ENCODE measurements at places on chromosomes 6 and 20.

GRCh38 chr20:55437798-55438415 lies 567.4 kb downstream of the CBLN4 start:
- DNase-seq = no peak

GRCh38 chr6:37273690-37274089 lies 15.7 kb upstream of the TMEM217 start:
- no peak for DNase-seq

DNA sequence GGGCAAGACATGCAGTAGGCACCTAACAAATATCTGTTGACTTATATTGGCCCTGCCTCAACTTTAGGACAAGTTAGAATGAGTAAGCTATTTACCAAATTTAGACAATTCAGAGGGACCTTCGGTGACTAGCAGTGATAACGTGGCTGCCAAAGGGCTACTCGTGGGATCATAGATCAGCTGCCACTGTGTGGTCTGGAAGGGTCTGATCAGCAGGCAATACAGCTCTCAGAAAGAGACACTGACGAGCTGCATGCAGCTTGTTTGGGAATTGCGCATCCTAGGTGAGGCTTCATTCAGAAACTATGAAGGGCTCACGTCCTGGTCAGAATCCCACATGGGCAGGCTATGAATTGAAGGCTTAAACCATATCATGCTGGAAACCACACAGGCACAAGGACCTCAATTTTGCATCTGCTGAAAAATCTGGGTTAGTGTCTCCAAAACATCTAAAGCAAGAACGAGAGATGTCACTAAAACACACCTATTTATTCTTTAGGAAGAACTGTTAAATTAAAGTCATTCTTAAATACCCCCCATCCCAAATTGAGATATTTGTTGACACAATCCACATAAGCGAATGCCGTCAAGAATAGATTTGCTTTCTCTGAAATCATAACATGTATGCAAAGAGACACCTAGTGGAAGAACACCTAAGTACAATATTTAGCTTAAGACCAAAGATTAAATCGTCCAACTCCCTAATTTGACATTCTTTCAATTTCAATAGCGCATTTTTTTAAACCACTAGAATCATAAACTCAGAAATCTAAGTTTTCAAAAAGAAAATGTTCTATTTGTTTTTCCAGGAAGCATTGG lies 79.6 kb downstream of the IPCEF1 start:
- DNase-seq = no peak

DNA sequence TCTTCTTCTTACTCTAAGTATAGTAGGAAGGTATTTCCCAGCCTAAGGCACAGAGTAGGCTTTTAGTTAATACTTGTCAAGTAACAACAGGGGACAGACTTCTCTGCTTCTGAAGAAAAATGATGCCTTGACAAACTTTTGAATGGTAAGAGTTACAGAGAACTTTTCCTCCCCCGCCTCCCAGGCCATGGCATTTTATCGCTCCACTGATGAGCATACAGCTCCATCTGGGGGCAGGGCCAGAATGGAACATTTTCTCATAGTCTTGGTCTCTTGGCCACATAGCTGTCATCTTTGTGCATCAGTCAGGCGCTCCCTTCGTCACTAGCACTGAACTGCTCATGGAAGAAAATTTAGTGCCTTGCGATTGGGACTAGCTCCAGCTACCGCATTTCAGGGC lies 1066.8 kb upstream of the CITED2 start:
- peak; percentile 30 for DNase-seq

DNA sequence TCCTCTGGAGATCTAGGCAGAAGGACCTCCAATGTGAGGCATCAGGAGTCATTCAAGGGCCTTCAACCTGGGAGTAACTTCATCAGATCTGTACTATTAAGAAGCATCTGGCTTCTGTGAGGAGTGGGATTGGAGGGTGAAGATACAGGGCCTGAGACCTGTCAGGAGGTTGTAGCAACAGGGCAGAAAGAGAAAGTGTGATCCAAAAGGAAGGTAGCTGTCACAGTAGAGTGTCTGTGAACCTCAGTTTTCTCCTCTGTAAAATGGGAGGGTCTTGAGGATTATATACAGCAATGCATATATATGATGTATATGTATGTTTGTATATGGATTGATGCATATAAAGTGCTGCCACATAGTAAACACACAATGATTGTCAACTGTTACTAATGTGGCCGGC lies 2.6 kb upstream of the RPL10A start:
- no peak for DNase-seq

DNA sequence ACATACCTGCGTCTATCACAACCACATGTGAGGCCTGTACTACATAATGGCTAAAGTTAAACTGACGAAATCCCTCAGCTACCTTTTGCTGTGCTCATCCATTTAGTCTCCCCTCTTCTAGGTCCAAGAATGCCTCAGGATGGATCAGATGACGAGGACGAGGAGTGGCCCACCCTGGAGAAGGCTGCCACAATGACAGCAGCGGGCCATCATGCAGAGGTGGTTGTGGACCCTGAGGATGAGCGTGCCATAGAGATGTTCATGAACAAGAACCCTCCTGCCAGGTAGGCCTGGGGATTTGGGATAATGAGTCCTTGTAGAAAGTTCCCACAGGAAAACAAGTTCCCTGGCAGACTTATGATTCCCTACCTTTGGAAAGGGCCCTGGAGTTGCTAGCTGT lies 6.0 kb downstream of the BYSL start:
- DNase-seq = no peak

GRCh38 chr6:11750682-11751081 lies 27.9 kb downstream of the ADTRP start:
- no peak for DNase-seq

- no peak for DNase-seq
Measured at GRCh38 chr6:12490904-12491571, 200.9 kb downstream of the EDN1 start.

- DNase-seq = peak; percentile 65
Measured at GRCh38 chr20:57392512-57393271, 1.5 kb downstream of the RBM38 start.

GRCh38 chr6:6843057-6843627 lies 254.6 kb downstream of the LY86 start:
- DNase-seq = no peak

GRCh38 chr6:153038378-153039057 lies 36.0 kb upstream of the MTRF1L start:
- no peak for DNase-seq

DNA sequence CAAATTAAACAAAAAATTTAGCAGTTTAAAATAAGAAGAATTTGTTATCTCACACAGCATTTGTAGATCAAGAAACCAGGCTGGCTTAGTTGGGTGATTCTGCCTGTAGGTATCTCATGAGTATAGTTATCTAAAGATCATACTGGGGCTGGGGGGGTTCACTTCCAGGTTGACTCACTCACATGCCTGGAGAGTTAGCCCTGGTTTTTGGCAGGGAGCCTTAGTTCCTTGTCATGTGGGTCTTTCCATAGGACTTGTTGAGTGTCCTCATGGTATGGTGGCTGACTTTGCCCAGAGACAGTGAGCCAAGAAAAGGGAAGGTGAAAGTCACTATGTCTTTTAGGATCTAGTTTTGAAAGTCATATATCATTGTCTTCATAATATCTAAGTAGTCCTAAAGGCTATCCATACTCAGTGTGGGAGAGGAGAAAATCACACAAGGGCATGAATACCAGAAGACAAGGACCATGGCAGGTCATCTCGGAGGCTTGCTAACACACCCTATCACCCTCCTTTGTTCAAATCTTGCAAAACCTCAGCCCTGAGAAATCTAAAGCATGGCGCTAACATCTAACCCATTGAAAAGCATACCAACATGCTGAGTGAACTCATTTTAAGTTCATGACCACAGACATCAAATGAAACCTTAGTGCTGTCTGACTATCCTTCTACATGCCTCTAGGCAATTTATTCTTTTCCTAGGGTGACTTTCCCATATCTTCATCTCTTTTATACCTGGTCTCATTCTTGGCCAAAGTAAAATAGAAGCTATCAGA lies 39.2 kb downstream of the CYP24A1 start:
- DNase-seq = no peak

- peak; percentile 77 for DNase-seq
Measured at GRCh38 chr20:62666736-62667529, 24.6 kb downstream of the SLCO4A1 start.

- DNase-seq = no peak
Measured at GRCh38 chr6:8172530-8172929, 70.2 kb upstream of the EEF1E1 start.

- DNase-seq = no peak
Measured at GRCh38 chr6:157117431-157118095, 205.8 kb downstream of the TMEM242 start.

- DNase-seq = no peak
Measured at GRCh38 chr6:167776906-167777627, 49.6 kb upstream of the AFDN start.

- DNase-seq = no peak
Measured at GRCh38 chr20:24194143-24194542, 205.6 kb upstream of the GGTLC1 start.

- no peak for DNase-seq
Measured at GRCh38 chr6:137494281-137494987, at the start of gene OLIG3. OLIG3 (minus strand) TSS chr6:137494394; CDS start chr6:137494170, 224 bp downstream.

- DNase-seq = no peak
Measured at GRCh38 chr6:161413355-161413771, 139.5 kb upstream of the AGPAT4 start.

- DNase-seq = no peak
Measured at GRCh38 chr6:1739680-1740079, 130.0 kb downstream of the FOXC1 start.

DNA sequence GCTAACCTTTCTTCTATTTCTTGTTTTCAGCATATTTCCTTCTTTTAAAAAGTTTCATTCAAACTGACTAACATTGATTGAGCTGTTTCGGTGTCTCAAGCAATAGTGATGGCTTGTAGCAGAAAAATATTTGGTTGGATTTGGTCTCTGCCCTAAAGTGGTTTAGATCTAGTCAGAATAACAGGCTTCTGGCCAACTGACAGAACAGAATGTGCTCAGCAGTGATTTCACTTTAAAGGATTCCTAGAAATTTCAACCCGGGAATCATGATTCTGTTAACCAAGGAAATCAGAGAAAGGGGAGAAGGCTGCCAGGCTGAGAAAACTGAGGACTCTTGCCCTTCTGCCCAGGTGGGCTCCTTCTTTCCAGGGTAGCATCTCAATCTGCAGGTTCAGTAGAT lies 16.6 kb upstream of the GSTA1 start:
- no peak for DNase-seq

- DNase-seq = no peak
Measured at GRCh38 chr20:48686238-48687116, 141.3 kb downstream of the PREX1 start.

GRCh38 chr6:44260011-44260410 lies 2.7 kb upstream of the SLC35B2 start:
- DNase-seq = no peak

DNA sequence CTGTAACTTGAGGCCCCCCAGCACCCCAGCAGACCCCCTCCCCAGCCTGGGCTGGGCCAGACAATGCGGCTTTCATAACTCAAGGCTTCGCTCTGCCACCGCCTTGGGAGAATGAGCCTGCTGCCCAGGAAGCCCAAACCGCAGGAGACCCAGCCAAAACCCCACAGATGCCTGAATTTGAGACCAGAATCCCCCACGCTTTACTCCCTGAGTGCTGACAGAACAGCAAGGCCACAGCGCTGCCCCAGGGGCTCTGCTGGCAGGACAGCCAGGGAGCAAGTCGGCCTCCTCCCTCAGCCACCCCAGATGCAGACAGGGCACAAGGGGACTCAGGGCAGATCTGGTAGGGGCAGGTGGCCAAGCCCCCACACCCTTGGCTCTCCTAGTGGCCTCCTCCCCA lies 2.2 kb downstream of the MDFI start:
- no peak for DNase-seq

GRCh38 chr6:32413427-32414047 lies 6.6 kb upstream of the BTNL2 start:
- DNase-seq = peak; percentile 70

GRCh38 chr20:13220194-13220903 lies 725 bp upstream of the ISM1 start:
- DNase-seq = peak; percentile 60

- DNase-seq = no peak
Measured at GRCh38 chr20:5920581-5920980, 29.8 kb downstream of the TRMT6 start.

GRCh38 chr20:58384821-58385220 lies 4.2 kb upstream of the VAPB start:
- no peak for DNase-seq

DNA sequence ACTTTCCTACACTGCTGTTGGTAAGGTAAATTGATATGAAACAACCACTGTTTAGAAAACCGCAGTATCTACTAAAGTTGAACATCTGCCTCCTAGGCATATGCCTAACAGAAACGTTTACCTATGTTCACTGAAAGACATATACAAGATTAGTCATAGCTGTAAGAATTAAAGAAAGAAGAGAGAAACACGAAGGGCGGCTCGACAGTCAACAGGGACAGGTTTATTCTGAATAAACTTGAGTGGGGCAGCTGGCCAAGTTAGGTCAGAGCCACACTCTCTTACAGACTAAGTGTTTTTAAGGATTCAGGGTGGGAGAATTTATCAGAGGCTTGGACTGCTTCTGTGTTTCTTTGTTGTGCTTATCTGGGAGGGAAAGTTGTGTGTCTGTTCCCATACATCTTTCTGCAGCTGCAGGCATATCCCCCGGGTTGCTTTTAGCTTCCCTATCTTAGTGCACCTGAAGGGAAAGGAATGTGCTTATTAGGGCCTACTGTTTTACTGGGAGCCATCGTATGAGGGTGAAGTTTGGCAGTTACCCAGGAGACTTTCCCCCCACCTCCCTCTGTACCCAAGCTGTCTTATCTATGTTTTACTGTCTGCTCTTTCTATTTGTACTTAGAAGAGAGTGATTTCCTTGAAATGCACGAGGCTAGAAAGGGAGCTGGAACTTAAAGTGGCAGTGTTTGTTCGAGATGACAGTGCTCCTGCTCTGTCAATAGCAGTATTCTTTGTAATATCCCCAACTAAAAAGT lies 20.4 kb downstream of the PROCR start:
- no peak for DNase-seq

GRCh38 chr20:34215711-34216381 lies 25.4 kb upstream of the ASIP start:
- peak; percentile 73 for DNase-seq

DNA sequence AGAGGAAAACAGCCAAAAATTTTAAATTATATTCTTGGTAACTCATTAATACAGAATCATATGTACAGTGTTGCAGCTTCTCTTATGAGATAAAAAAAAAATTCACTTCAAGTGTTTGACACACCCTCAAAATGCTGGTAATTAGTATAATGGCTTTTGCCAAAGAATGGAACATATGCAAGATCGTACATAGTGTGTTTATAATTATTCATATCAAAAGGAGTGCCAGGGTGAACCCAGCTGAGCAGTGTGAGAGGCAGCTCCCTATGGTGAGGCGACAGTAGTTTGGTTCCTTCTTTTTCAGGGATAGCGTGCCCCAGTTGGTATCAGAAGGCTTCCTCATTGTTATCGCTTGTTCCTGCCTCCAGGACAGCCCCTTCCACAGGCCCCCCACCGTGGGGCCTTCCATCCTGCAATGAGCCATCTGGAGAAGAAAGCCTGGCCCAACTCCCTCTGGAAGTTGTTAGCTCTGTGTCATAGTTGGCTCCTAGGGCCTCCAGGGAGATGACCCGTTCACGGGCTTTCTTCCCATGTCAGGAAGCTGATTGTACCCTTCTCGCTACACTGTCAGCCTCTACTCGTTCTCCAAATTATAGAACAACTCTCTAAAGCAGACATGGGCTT lies 150.7 kb downstream of the FRK start:
- no peak for DNase-seq
